ENCODE measurements at places on chromosomes 7 and 10.

DNA sequence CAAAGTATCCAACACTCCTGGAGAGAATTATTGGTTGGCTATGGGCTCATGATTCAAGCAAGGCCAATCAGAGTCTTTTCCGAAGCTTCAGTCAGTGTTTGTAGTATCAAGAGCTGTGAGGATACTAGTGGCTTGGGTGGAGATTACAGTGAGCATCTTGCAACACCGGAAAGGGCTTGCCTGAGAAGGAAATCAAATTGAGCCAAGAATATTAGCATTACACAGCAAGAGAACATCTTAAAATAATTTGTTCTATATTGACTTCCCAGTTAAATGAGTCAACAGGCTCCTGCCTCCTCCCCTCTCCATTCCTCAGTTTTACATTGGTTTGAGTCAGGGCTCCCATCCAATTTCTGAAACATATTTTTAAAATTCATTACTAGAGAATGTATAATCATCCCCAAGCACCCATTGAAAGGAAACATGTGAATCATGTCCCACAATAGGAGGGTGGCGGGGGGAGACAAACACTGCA lies 127.4 kb downstream of the ELAPOR2 start:
- DNase-seq: no peak

GRCh38 chr7:98196706-98197605 lies 14.3 kb upstream of the BHLHA15 start:
- no peak for DNase-seq

DNA sequence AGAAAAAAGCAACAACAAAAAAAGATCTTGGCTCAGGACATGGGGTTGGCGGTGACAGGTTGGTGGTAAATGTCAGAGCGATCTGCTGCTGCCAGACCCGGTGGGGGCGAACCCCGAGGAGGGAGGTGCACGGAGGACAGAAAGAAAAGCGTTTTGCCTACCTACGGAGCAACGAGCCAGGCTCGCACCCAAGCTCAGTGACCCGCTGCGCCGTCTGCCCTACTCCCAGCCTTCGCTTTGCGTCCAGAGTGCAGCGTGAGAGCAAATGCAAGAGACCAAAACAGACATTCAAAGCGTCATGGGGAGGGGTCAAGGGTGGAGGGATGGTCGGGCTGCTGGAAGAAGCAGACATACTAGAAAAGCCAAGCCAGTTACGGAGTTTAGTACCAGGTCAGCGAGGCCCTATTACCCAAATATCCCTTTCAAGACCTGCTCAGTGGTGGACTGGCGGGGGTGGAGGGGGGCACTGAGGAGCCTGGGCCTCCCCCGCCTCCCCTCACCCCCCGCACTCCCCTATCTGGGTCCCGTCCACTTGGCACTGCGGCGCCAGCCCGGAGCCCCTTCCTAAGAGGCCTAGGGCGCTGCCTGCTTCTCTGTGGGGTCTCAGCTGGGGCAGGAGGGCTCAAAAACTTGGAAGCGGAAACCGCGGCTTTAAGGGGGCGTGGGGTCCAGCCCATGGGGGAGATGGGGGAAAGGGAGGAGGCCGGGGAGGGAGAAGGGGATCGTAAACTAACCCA lies 66.9 kb downstream of the SLC29A4 start:
- no peak for DNase-seq

- no peak for DNase-seq
These were observed 720 bp upstream of the RFC2 start for GRCh38 chr7:74254858-74255379.

DNA sequence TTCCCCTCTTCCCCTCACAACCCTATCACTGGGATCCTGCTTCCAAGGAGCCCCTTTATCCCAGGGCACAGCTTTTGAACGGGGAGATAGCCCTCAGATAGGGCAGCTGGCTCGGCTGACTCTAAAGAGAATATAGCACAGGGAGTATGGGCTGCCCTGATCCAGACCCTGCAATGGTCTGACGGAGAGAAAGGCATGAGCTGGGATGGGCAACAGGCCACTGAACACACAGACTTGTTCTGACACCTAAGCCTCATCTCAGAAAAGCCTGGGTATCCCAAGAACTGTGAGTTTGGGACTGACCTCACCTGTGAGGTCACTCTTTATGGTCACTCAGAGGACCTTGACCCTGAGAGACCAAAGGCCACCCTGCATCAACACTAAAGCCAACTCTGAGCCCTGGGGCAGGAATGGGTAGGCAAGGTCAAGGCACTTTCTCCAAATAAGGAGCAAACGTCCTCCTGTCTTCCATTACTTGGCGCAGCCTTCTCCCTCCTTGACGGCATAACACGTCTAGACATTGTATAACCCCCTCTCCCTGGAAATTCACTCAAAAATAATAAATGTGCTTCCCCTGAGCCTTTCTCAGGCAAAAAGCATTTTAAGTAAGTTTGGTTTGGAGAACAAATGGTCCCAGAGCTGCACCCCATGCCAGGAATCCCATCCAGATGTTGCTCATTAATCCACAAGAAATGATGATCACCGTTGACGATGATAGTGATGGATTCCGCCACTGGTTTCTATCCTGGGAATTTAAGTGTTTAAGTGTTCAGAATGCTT lies 8.2 kb upstream of the LRRC18 start:
- peak; percentile 26 for DNase-seq
